ENCODE measurements at places on chromosomes 7 and 10. TPM values are rescaled to one million over a fixed set of nuclear protein-coding genes. Genes with fewer than 3 reads are reported as not detected.

Gene MRLN
- total RNA-seq: not detected

Gene LIPA
- total RNA-seq: 33.8 TPM

Gene ADAMTS14
- not detected for total RNA-seq

Gene ERVW-1
- total RNA-seq: not detected

Gene SUN3
- not detected for total RNA-seq

Gene LIPK
- total RNA-seq: not detected

Gene BLNK
- not detected for total RNA-seq

Gene FAM25G
- not detected for total RNA-seq

Gene GPRIN2
- not detected for total RNA-seq

Gene PTPRZ1
- total RNA-seq: not detected

Gene OPN1SW
- not detected for total RNA-seq

Gene CHST3
- not detected for total RNA-seq

Gene CDK14
- total RNA-seq: 1.7 TPM

Gene WAC
- total RNA-seq: 171 TPM

Gene PON1
- not detected for total RNA-seq

Gene PDAP1
- 42.7 TPM for total RNA-seq

Gene TMEM176A
- total RNA-seq: 0.20 TPM

Gene OR2A5
- total RNA-seq: not detected

Gene KCNIP2
- total RNA-seq: 4.1 TPM

Gene CDNF
- total RNA-seq: 3.2 TPM

Gene SLC16A9
- 0.18 TPM for total RNA-seq

Gene RAB11FIP2
- 19.5 TPM for total RNA-seq

Gene IFRD1
- total RNA-seq: 276 TPM

Gene LRRD1
- not detected for total RNA-seq

Gene STEAP1
- total RNA-seq: not detected

Gene ACTL6B
- not detected for total RNA-seq

Gene DHX32
- total RNA-seq: 5.8 TPM

Gene ASIC3
- total RNA-seq: 9.1 TPM

Gene NPC1L1
- not detected for total RNA-seq

Gene ARL5B
- 24.3 TPM for total RNA-seq

Gene DENND2A
- total RNA-seq: not detected

Gene SEMA3A
- not detected for total RNA-seq

Gene ZNF746
- total RNA-seq: 28.1 TPM
